ENCODE measurements at places on chromosomes 16 and 17. TPM values are rescaled to one million over a fixed set of nuclear protein-coding genes. Genes with fewer than 3 reads are reported as not detected.
A peak's percentile ranks its signal among the peaks of the same experiment; 100 is the strongest.

The BAIAP2 gene
- 19.8 TPM for polyA plus RNA-seq

GRCh38 chr16:71966932-71967331 is 33.3 kb downstream of the PKD1L3 start:
- H3K36me3 ChIP-seq: no peaks in the 10 kb centered on the region
- no peaks in the 10 kb centered on the region for H3K4me1 ChIP-seq
- no peaks in the 10 kb centered on the region for H3K27me3 ChIP-seq

GRCh38 chr17:7857713-7858521 is at the start of gene CYB5D1:
TSS of gene CYB5D1 (plus strand) at chr17:7858003. CDS start at chr17:7858135, 132 bp downstream.
- peak within 1 kb of the TSS; percentile 77 for H3K4me3 ChIP-seq
- peaks cover 21% of the 10 kb centered on the region for H3K27me3 ChIP-seq
- peak within 1 kb of the TSS; percentile 97 for H3K27ac ChIP-seq
- H3K4me1 ChIP-seq: peaks cover 25% of the 10 kb centered on the region
- H3K36me3 ChIP-seq: no peaks in the 10 kb centered on the region
- DNase-seq: peak; percentile 91

GRCh38 chr16:117379-118365 is 20.8 kb downstream of the NPRL3 start:
- no peaks in the 10 kb centered on the region for H3K27me3 ChIP-seq
- no peak overlapping the region for H3K27ac ChIP-seq
- H3K4me3 ChIP-seq: no peak overlapping the region
- peak; percentile 58 for DNase-seq
- H3K36me3 ChIP-seq: no peaks in the 10 kb centered on the region
- H3K4me1 ChIP-seq: no peaks in the 10 kb centered on the region

The TCAP gene
- 1.3 TPM for polyA plus RNA-seq

The MYO15A gene
- polyA plus RNA-seq: 5.5 TPM

DNA sequence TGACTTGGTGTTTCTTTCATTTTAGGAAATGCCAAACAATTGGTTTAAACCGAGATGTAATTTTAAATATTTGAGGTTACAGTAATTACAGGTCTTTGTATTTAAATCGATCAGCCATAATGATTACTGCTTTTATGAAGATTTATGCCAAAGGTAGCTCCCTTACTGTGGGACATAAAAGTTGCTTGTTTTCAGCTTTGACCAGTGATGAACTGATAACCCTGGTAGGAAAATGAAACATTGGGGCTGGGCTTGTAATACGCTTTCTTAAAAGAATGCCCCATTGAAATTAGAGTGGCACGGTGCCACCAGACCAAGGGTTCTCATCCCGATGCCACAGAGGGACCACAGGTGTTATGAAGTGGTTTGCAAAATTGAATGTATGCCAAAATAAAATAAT is 7.3 kb downstream of the TNRC6A start:
- DNase-seq: no peak
- no peak overlapping the region for H3K27ac ChIP-seq
- H3K4me3 ChIP-seq: no peak overlapping the region

- H3K36me3 ChIP-seq: no peaks in the 10 kb centered on the region
- H3K4me1 ChIP-seq: peaks cover 24% of the 10 kb centered on the region
- no peak for DNase-seq
- peak overlapping the region; percentile 42 for H3K4me3 ChIP-seq
These were observed 1.4 kb upstream of the RHBDL3 start for GRCh38 chr17:32264140-32264799.

The KCNJ18 gene
- not detected for polyA plus RNA-seq

The CCL5 gene
- polyA plus RNA-seq: not detected

- no peaks in the 10 kb centered on the region for H3K27me3 ChIP-seq
- H3K4me3 ChIP-seq: peak overlapping the region; percentile 96
- no peak for DNase-seq
- H3K36me3 ChIP-seq: no peaks in the 10 kb centered on the region
- H3K27ac ChIP-seq: no peak overlapping the region
These were observed 2.6 kb downstream of the WSB1 start for GRCh38 chr17:27296428-27296979.

GRCh38 chr16:1019231-1020090 is 37.9 kb downstream of the SOX8 start:
- H3K36me3 ChIP-seq: no peaks in the 10 kb centered on the region
- no peaks in the 10 kb centered on the region for H3K27me3 ChIP-seq
- no peaks in the 10 kb centered on the region for H3K4me1 ChIP-seq
- no peak overlapping the region for H3K4me3 ChIP-seq
- DNase-seq: no peak
- H3K27ac ChIP-seq: no peak overlapping the region

GRCh38 chr17:14340857-14341754 is 40.2 kb downstream of the HS3ST3B1 start:
- no peak for DNase-seq
- peaks cover 2% of the 10 kb centered on the region for H3K4me1 ChIP-seq

- no peaks in the 10 kb centered on the region for H3K36me3 ChIP-seq
- no peak overlapping the region for H3K27ac ChIP-seq
- no peaks in the 10 kb centered on the region for H3K4me1 ChIP-seq
- no peaks in the 10 kb centered on the region for H3K27me3 ChIP-seq
- no peak overlapping the region for H3K4me3 ChIP-seq
These were observed 62.3 kb upstream of the CDH5 start for GRCh38 chr16:66304151-66304550.

GRCh38 chr16:68284847-68285246 is 20.5 kb downstream of the SLC7A6 start:
- no peaks in the 10 kb centered on the region for H3K36me3 ChIP-seq
- H3K27me3 ChIP-seq: no peaks in the 10 kb centered on the region
- no peak overlapping the region for H3K4me3 ChIP-seq
- H3K27ac ChIP-seq: no peak overlapping the region

The TEX14 gene
- 0.83 TPM for polyA plus RNA-seq

The QPRT gene
- polyA plus RNA-seq: 119 TPM

The OR2C1 gene
- not detected for polyA plus RNA-seq

- no peak overlapping the region for H3K4me3 ChIP-seq
- H3K27ac ChIP-seq: no peak overlapping the region
- no peaks in the 10 kb centered on the region for H3K36me3 ChIP-seq
- no peak for DNase-seq
- H3K27me3 ChIP-seq: no peaks in the 10 kb centered on the region
- no peaks in the 10 kb centered on the region for H3K4me1 ChIP-seq
These were observed 20.0 kb upstream of the TBX2 start for GRCh38 chr17:61379457-61380216.

Data from H1 (cell line).